H4 (cell line): ENCODE measurements at places on chromosomes 12 and 14.

DNA sequence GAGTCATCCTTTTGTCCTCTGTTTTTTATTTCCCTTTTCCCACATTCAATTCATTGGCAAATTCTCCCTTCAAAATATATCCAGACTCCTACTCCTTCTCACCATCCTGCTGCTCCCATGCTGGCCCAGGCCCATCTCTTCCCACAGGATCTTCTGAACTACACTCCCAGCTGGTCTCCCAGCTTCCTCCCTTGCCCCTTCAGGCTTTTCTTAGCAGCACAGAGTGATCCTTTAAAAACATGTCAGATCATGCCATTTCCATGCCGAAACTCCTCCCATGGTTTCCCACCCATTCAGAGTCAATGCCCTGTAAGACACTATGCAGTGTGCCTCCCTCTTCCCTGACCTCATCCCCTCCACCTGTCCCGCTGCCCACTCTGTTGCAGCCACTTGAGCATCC is 2.4 kb upstream of the KRT84 start:
- no peak for DNase-seq

DNA sequence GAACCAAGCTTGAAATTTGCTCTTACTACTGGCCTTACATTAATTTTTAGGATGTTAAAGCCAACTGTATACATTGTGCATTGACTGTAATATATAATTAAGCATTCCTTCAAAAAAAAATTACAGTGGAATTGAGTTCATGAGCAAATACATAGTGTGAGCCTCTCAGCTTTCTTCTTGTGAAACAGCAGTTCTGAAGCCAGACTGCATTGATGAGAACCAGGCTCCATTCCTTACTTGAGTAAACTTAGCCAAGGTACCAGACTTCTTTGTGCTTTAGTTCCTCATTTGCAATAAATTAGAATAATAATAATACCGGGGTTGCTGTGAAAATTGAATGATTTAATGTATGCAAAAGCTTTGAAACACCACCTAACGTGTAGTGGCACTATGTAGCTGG is 169.5 kb downstream of the ANO4 start:
- no peak for DNase-seq

DNA sequence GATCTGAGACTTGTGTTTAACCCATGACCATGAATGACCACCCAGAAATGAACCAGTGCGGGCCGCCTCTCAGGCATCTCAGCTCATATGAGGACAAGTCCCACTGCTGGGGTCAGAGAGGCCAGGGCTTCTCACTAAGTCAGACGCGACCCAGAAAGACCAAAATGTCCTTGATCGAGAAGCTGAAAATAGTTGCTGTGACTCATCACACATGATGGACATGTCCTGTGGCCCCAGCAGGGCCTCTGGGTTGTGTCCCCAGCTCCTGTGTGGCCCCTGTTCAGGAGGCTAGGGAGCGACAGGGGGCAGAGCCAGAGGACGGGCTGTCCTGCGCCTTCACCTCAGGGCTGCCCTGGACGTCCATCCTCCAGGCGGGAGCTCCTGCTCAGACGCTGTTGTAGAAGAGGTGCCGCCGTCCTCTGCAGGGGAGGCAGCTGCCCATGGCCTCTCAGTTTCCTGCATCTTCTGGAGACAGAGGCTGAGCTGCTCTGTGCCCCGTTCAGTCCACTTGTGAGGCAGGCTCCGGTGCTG is 29.0 kb upstream of the FAM181A start:
- DNase-seq = no peak

GRCh38 chr12:98737322-98737712 is 92.2 kb downstream of the APAF1 start:
- DNase-seq = no peak

GRCh38 chr14:21056520-21057163 is 980 bp upstream of the RNASE8 start:
- DNase-seq = no peak

DNA sequence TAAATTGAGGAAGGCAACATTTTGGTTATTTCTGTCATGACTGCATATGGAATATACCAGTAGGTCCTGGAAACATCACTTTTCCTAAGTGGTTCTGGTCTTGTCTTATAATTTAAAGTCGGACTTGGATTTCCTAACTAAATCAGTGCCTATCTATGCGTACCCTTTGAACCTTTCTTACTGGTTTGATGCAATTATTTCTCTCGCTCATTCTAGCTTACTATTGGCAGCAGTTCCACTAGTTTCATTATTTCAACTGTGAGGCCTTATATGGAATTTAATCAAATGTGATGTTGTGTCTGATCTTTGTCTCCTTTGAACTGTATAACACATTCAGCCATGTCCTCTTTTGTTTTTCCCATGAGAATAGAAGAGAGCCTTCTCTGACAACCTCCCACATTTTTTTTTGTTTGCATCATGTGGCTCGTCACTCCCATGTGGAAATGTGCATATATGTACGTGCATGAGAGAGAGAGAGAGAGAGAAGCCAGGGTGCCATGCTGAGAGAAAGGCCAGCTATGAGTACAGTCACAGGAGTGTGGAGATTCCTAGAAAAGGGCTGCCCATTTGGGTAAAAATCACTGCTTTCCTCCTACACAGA is 48.0 kb downstream of the AKAP6 start:
- no peak for DNase-seq

DNA sequence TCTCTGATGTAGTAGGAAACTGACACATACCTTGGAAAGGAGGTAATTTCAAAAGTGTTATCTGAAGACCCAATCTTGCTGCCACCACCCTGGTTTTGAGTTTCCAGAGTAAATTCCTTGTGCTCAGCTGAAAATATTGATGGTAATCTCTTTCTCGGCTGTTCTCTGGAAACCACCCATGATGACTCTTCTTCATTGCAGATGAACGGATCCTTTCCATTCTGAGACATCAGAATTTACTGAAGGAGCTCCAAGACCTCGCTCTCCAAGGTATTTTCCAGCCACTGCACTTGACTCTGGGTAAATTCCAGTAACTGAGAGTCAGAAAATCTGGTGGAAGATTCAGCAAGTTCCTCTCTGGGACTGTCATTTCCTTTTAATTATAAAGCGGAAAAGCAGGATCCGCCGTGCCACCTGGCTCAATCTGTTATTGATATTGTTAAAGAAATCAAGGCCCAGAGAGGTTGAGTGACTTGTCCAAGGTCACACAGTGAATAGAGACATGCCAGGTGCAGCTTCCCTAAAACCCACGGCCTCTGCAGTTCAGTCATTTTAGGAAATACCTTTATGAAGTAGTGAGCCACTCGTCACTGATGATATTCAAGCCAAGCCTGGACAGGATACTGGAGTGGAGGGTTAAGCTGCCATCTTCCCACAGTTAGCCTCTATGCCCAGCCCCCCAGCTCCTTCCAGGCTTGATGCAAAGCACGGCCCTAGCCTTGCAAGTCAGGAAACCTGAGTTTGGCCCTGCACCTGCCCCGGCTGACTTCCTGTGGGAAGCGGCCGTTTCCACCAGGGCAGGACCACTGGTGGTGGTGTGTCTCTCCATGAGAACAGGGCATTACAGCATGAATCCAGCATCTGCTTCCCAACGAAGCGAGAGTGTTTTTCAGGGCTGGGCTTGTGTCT is 4.7 kb downstream of the CHGA start:
- DNase-seq = no peak

GRCh38 chr14:93706360-93706955 is 81.8 kb downstream of the PRIMA1 start:
- no peak for DNase-seq

- DNase-seq = no peak
Observed at GRCh38 chr14:104117341-104118005, 20.9 kb upstream of the KIF26A start.

DNA sequence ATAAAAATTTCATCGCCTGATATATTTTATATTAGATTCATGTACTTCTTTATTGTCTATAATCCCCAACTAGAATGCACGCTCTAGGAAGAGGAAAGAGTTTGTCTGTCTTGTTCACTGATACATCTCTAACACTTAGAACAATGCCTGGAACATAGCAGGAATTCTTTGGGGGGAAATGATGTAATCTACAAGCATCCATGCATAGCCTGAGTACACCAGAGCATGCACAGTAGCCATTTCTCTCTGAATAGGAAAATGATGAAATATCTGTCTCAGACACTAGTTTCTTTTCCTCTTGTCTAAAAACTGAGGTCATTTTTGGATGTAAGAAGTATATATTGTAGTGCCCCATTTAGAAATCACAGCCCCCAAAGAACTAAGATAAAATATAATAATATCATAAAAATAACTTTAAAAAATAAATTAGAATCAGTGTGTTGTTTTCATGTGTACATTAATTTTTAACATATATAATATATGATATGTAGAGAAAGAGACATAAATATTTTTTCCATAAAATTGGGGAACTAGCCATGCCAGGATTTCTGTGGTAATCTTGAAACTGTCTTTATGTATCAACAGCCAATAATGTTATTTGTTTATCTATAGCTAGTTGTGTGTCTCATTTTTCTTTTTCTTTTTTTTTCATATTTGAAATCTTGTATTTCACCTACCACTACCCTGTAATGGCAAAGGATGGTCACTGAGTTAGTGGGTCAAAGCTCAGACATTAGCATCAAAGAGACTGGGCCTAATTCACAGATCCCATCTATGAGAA is 155.6 kb upstream of the TMCC3 start:
- peak; percentile 20 for DNase-seq

GRCh38 chr12:96514328-96514727 is 25.0 kb downstream of the CFAP54 start:
- DNase-seq = no peak
